Stimulated activated CD4-positive, alpha-beta T cell treated with anti-CD3 and anti-CD28 coated beads, Interleukin-12 subunit alpha, Interleukin-12 subunit beta, amount 100 ng/mL, for 48 hours (primary cell): ENCODE measurements at places on chromosomes 7 and 10.

DNA sequence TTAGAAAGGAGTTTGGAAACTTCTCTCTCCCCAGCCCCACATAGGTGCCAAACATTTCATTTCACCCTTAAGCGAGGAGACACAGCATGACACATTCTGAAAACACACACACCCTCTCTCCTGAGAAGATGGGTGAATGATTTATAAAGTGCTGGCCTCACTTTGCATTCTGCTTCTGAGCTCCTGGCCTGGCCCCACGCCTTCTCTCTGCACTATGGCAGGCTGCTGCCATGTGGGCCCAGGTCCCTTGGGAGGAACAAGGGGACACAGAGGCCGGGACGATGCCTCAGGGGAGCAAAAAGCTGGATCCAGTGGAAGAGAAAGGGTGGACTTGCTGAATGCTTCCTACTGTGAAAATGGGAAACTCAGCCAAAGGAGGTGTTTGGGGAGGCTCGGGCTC is 56.0 kb downstream of the CPXM2 start:
- DNase-seq, result no peak

- DNase-seq, result no peak
Measured at GRCh38 chr7:84857336-84857735, 329.5 kb downstream of the SEMA3D start.

GRCh38 chr10:94991243-94991888 is 52.9 kb downstream of the CYP2C9 start:
- no peak for DNase-seq

DNA sequence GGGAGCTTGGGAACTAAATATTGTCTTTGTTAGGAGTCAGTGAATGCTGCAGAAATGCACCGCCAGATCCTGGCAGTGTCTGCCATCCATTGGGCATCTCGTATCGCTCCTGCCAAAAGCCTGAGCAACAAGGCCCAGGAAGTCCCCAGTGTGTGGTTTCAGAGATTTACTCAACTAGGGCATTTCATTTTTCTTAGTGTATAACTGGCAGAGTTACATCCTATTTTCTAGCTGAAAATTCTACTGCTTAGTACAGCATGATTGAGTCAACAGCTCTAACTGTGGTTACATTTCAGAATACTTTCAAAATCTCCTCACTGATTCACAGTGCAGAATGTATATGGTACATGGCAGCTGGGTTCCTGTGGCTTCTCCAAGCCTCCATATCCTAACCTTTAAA is 95.8 kb upstream of the CREB5 start:
- no peak for DNase-seq

DNA sequence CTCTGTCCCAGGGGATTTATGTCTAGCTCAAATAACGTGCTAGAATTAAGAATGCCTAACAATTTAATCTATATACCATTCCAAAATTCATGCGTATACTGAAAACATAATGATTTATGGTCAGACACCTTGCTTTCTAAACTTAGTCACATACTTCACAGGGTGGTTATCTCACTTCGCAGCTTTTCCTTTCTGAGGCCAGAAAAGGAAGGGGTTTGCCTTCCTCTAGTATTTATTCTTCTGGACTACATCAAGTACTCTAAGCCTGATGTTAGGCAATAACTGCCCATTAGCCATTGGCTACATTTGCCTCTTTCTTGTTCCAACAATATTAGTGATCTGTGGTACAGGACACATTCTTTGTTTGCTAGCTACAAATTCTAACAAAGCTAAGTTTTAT is 72.6 kb upstream of the FHIP2A start:
- no peak for DNase-seq

GRCh38 chr7:110962374-110962773 is 128.6 kb upstream of the LRRN3 start:
- DNase-seq, result no peak

DNA sequence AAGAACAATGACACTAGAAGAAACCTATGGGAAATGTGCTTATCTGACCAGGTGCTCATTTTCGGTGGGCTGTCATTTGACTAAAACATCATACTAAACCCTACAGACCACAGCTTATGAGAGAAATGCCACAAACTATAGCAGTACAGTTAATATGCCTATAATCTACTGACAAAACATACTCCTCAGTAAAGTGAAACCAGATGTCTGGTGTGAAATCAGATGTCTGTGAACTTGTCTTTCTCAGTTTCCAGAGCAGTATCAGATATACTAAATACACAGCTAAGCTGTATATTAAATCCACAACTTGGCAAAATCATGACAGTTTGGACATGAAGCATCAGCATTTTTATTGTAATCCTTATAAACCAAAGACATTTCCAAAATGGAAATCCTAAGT is 3.3 kb downstream of the IMMP2L start:
- no peak for DNase-seq

DNA sequence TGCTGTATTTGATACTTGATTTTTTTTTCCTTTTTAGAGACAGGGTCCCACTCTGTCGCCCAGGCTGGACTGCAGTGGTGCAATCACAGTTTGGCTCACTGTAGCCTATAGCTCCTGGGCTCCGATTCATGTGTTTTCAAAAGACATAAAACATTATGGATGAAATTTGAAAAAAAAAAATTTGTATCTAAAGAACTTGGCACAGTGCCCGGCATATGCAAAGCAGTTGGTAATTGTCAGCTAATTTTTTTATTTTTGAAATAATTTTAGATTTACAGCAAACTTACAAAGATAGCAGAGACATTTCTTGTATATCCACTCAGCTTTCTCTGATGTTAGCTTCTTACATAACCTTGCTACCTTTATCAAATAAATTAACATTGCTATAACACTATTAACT is 20.3 kb upstream of the SAMD8 start:
- DNase-seq, result no peak

- DNase-seq, result no peak
Measured at GRCh38 chr7:130960208-130960988, 226.4 kb upstream of the KLF14 start.

DNA sequence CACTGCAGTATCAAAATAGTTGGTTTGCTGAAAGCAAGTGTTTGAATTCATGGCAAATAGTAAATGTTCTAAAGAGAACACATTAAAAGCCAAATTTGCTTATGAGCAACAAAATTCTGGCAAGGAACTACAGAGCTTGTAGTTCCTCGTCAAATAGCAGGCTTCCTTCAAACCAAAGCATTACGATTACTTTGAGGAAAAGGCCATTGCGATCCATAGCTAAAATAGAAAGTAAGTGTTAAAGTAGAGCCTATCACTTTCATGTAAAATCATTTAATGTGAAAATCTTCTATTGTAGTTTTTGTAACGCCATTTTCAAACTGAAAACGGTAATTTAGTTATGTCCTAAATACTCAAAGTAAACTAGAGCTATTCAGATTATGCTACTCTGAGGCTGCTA is 20.1 kb downstream of the CACNA2D1 start:
- no peak for DNase-seq

- DNase-seq, result peak; percentile 79
Measured at GRCh38 chr10:11757821-11758463, 15.8 kb downstream of the ECHDC3 start.

GRCh38 chr7:133484086-133484485 is 231.2 kb downstream of the EXOC4 start:
- peak; percentile 22 for DNase-seq

DNA sequence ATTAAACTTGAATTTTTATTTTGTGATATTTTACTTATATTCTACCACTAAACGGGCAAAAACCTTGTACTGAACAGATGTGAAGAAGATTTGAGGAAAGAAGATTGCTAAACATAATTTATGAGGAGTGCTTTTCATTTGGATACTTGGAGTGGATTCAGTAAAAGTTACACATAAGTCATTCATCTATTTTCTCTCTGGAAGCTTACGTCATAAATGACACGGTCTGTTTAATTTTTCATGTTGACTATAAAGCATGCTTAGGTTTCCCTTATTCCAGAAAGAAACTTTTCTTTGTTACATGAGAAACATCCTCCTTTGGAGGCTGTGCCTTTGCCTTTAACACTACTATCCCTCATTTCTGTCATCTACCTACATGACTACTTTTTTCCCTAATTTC is 53.9 kb downstream of the TFEC start:
- DNase-seq, result no peak

DNA sequence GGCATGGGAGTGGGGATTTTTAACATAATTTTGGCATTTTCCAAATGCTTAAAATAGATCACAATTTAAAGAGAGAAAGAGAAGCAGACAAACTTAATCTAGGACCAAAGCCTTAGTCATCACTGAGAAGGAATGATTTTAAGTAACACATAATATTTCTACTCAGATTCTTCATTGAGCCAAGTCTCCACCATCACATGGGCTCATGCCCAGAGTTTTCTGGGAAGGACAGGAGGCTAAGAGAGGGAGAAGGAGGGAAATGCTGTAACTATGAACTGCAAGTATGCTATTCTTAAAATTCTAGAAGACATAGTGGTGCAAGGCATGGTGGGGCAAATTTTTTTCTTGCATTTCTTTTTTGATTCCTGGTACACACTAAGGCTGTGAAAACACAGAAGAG is 23.8 kb upstream of the UBE2D1 start:
- no peak for DNase-seq

- DNase-seq, result no peak
Measured at GRCh38 chr7:151744656-151745638, 132.0 kb downstream of the PRKAG2 start.

GRCh38 chr10:133100706-133101415 is 13.1 kb downstream of the ADGRA1 start:
- DNase-seq, result no peak

DNA sequence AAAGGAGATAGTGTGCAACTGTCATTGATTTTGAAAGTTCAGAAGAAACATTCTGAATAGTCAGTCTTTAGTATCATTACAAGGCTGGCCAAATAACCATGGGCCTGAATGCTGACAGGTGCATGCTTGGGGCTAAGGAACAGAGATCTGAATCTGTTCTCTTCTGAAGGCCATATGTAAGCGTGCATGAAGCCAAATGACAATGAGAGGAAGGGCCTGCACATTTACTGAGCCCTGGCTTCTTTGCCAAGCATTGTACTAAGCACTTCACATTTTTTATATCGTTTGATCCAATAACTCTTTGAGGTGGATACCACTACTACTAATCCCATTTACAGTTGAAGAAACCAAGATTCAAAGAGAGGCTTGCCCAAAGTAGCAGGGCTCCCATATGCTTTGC is 22.5 kb upstream of the TIAL1 start:
- DNase-seq, result no peak

DNA sequence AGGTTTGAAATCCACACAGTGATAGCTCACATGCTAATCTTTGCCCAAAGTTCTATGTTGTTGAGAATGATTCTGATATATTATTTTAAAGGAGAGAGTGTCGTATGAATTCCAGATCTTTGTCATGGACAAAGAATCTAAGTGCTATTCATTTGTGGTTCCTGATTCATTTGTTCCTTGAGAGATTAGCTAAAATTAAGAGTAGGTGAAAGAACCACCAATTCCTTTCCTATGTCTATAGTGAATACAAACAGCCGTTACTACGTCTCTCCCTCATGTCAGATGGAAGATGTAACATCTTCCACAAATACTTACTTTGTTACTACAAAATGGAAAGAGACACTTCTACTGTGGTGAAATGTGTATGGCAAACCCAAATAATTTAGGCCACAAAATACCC is 3.3 kb upstream of the PLXDC2 start:
- DNase-seq, result no peak

DNA sequence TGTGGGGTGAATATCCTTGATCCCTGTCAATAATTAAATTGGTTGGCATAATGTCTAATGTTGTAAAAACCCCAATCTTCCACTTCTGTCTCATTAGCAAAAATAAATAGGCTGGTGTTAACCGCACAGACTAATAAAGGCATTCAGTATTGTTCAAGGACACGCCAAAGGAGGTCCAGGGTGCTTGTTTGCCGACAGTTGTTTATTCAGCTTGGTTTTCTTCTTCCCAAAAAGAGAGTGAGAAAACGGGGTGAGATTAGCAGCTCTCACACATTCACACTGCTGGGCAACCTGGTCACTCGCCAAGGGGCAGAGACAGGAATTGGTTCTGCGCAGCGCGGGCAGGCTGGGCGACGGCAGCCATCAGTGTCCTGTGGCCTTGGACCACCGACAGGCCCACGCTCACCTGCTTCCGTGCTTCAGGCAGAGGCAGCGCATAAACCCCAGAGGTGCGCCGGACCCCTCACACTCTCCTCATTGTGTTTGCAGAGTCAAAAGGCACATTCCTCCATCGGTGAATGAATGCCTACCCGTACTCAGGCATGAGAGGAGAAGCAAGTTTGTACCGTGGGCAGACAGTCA is 26.2 kb upstream of the LMBR1 start:
- DNase-seq, result no peak

GRCh38 chr7:107068156-107068555 is 23.7 kb downstream of the PRKAR2B start:
- no peak for DNase-seq

DNA sequence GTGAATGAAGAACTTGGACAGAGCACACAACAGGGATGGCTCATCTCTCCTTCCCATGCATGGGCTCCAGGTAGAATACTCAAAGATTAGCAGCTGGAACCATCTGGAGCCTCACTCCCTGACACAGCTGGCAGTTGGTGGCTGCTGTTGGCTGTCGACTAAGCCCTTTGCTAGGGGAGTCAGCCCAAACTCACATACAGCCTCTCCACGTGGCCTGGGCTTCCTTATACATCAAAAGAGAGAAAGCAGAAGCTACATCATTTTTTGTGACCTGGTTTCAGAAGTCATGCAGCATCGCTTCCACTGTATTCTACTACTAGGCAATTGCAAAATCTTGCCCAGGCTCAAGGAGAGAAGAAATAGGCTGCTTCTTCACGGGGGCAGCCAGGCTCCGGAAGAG is 24.4 kb downstream of the ASNS start:
- no peak for DNase-seq

- no peak for DNase-seq
Measured at GRCh38 chr7:51027935-51028830, 245.5 kb upstream of the GRB10 start.

DNA sequence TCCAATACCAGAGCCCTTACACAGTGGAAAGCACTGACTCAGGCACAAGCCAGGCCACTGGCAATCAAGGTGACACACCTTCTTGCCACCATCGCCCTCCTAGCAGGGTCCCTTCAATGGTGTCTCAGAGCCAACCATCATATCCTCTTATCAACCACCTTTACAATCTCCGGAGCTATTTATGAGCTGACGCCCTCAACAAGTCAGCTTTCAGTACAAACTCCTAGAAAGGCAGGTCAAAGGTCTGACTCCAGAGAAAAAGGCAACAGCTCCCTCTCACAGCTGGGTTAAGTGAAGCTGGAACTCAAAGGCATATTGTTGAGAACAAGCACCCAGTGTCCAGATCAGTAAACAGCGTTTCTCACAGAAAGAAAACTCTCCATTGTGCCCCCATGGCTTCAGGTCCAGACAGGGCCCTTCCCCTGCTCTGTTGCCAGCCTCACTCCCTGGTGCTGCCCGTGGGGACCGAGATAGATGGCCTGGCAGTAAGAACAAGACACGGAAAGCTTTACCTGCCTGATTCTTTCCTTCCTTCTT is 2.4 kb downstream of the ZNF3 start:
- DNase-seq, result no peak

- DNase-seq, result no peak
Measured at GRCh38 chr7:142796001-142796500, 25.3 kb downstream of the PRSS2 start.

DNA sequence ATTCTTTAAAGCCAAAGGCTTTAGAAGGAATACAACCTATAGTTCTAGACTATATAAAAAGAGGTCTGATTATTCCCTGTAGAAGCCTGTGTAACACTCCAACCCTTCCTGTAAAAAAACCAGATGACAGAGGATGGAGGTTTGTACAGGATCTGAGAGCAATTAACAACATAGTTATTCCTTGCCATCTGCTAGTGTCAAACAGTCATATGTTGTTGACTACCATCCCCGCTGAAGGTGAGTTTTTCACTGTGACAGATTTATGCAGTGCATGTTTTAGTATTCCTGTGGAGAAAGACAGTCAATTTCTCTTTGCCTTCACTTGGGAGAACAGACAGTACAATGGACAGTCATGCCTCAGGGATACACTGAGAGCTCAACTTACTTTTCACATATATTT is 19.0 kb upstream of the SLC26A4 start:
- no peak for DNase-seq
